ENCODE measurements at places on chromosomes 7 and 10.
A peak's percentile ranks its signal among the peaks of the same experiment; 100 is the strongest.

DNA sequence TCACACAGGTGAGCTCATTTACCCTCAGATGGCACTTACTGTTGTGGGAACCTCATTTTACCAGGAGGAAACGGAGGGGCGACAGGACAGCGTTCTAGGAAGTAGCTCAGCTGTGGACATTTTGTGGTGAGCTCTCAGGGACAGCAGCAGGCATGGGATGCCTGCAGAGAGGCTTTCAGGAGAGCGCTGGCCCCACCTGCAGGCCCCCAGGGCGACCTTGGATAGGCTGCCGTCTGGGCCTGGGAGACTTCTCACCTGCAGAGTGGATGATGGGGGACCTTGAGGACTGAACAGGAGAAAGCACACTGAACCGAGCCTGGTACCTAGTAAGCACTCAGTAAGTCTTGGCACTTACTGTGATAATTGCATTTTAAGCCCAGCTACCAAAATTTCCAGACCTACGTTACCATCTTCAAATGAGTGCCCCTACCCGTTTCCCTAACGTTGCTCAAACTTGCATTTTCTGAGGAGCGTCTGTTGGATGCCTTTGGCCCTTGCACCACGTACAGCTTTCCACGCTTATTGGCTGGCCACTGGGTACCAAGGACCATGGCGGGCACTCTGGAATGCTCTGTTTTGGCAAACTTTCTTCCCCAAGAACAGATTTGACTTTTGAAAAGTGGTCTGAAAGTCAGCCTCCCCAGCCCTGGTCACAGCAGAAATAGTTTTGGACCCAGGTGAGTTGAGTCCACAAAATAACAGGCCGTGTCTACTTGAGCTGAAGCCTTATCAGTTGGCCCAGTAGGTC lies 223.4 kb downstream of the EBF3 start:
- DNase-seq = no peak

GRCh38 chr7:22601408-22601807 lies 101.4 kb upstream of the STEAP1B start:
- no peak for DNase-seq

DNA sequence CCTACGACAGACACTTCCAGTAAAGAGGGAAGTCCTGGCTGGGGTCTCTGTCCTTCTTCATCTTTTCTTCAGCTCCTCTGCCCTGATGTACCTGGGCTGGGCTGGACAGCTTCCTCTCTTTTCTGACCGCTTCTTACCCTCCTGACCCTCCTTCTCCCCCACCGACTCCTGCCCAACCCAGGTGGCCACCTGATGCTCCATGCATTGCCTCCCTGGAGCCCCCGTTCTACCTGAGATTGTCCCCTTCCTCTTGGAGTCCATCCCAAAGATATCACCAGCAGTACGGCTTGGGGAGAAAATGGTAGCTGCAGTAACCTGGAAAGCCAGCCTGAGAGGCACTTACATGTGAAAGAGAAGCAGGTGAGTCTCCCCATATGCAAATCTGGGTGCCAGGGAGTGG lies 566.3 kb downstream of the TCERG1L start:
- no peak for DNase-seq

GRCh38 chr10:52115823-52116222 lies 198.3 kb upstream of the DKK1 start:
- DNase-seq = no peak

GRCh38 chr7:93921607-93922566 lies at the start of gene GNG11:
Gene GNG11 (plus strand): TSS chr7:93921735. CDS start chr7:93922138, 403 bp downstream.
- DNase-seq = peak; percentile 4

DNA sequence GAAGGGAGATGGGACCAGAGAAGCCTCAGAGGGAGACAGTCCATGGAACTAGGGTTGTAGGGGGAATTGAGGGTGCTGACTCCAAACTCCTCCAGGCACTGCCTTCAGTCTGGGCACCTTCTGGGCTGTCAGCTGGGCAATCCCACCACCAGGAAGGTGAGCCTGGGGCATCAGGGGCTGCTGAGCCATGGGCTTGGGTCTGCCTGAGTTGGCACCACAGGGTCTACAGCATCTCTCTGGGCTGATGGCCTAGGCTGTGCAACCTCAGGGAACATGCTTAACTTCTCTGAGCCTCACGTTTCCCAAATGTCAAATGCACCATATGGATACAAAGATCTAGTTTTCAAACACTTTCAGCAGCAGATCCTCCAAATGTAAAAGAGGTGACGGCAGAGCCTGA lies 46.8 kb upstream of the PRLHR start:
- DNase-seq = no peak

DNA sequence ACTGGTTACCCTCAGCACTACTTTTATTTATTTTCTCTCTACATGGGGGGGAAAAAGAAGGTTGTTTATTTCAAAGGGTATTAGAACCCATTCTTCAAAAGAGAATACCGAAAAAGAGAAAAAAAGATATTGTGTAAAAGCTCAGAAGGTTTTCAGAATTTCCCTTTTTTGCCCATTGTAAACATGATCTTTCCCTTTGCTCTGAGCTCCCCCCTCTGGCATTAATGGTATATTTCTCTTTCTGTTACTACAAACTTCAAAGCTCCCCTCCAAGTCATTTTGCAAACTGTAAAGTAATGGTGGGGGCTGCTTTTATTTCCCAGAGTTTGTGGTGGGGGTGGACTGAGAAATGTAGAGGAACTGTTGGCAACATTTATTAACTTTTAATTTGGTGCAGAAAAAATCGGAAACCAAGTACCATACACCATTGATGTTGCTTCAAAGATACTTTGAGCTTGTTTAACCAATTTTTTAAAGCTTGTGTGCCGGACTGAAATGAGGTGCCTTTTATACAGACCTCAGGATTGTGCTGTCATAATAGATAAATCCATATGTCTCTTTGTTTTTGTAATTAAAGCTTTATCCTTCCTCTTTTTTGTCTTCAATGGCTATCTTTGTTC lies 181.5 kb downstream of the EXOC4 start:
- DNase-seq = no peak

- no peak for DNase-seq
These were observed 427.1 kb downstream of the TNS3 start for GRCh38 chr7:47154791-47155190.

DNA sequence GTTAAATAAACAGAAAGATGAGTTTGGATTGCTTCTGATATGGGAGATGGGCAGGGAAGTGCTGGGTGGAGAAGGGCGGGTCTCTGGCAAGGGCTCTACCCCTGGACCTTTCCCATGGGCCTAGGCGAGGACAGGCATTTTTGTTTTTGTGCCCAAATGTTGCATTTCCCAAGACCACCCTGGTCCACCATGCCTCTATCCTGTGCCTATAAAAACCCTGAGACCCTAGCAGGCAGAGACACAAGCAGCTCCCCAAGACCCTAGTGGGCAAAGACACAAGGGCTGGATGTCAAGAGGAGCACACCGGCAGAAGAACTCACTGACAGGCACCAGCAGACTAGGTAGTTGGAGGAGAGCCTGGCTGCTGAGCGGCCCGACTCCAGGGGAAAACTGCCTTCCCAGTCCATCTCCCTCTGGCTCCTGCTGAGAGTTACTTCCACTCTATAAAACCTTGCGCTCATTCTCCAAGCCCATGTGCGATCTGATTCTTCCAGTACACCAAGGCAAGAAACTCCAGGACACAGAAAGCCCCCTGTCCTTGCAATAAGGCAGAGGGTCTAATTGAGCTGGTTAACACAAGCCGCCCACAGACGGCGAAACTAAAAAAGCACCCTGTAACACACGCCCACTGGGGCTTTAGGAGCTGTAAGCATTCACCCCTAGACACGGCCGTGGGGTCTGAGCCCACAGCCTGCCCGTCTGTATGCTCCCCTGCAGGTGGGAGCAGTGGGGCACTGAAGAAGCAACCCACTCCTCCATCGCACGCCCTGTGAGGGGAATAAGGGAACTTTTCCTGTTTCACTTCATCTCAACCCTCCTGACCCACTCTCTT lies 291.4 kb downstream of the PTPRN2 start:
- DNase-seq = no peak

DNA sequence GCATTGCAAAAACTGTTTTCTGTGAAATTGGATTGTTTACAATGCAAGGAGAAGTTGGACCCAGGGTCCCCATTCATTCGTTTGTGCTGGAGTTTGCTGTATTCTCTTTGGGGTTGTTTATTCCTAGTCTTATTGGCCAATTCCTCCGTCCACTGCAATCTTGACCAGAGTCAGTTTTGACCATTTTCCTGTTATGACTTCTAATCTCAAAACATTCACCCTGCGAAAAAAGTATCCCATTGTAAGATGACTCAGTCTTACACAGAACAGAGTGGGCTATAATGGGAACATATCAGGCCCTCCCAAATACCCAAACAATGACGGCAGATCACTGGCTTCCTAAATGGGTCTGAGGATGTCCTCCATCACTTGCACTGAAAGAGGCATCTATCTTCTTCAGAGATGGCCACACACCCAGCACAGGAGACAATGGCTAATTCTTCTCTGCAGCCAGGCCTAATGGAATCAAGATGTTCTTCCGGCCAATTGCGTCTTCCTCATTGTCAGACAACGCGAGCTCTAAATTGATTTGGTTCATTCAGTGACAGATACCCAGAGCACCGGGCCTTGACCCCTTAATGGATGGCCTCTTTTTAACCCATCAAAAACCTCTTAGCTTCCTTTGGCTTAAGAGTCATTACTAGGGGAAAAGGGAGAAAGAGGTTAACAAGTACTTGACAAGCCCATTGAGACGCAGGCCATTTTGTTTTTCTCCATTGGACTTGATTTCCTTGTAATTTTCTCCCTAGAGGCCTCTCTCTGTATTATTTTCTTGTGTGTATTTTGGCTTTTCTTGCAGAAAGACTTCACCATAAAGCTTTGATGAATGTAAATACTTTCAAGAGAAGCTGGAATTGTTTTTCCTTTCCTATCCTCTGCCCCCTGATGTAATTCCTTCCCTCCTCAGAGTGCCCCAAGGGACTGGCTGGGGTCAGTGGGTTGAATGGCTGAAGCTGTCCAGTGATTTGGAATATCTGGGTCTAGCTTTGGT lies 129.6 kb downstream of the PRPF18 start:
- no peak for DNase-seq

Data from stimulated activated CD4-positive, alpha-beta T cell treated with anti-CD3 and anti-CD28 coated beads, Interleukin-2, amount 100 ng/mL, for 48 hours (primary cell).